ENCODE measurements at places on chromosomes 2 and 18. TPM values are rescaled to one million over a fixed set of nuclear protein-coding genes. Genes with fewer than 3 reads are reported as not detected.

PECR gene
- 8.2 TPM for total RNA-seq

HOXD8 gene
- 23.4 TPM for total RNA-seq

CYP26B1 gene
- 0.32 TPM for total RNA-seq

ATP9B gene
- total RNA-seq = 29.6 TPM

GRCh38 chr2:68907232-68907919, 36.2 kb upstream of the BMP10 start:
- DNase-seq = no peak

GRCh38 chr18:60649842-60650536, 277.4 kb upstream of the MC4R start:
- no peak for DNase-seq

GRCh38 chr18:76426737-76427305, 68.2 kb downstream of the ZNF516 start:
- peak; percentile 58 for DNase-seq

All from GM23248 (cell line).